ENCODE measurements at places on chromosomes 1 and 21.

GRCh38 chr1:159005161-159005560 lies 4.5 kb upstream of the IFI16 start:
- DNase-seq: no peak

DNA sequence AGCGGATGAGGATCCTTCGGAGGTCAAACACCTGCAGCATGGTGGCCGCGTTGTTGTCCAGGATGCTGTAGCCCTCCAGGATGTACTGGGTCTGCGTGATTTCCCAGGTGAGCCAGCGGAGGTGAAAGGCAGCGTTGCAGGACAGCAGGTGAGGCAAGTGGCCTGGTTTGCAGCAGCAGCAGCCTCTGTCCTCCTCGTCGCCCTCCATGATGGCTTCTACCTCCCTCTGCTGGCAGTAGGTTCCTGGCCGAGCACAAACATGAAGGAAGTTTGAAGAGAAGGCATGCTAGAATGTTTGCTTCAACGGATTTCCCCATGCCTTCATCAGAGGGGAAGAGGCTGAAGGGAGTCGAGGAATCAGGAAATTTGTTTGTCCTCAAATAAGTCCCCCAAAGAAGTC lies 74.7 kb downstream of the NTPCR start:
- no peak for DNase-seq

DNA sequence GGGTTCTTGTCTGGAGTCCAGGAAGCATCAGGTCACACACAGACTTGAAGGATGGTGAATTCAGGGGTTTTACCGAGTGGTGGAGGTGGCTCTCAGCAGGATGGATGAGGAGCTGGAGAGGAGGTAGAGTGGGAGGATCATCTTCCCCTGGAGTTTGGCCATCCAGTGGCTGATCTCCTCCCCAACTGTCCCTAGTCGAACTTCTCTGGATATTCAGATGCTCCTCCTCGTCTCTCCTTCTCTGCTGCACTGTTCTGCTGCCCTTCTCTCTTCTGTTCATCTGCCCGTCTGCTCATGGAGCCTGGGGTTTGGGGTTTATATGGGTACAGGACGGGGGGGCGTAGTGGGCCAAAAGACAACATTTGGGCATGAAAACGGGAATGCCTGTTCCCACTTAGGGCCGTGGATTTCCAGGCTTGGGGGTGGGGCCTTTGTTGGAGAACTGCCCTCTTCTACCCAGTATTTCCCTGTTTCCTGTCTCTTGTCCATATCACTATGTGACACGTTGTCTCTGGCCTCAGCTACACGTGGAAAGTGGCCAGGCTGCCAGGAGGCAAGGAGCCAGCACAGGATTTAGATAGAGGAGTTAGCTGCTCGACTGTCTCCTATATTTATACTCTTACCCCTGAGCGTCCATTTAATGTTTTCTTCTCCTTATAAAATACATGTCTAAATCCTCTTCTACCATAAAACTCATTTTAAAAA lies 76.7 kb downstream of the SIPA1L2 start:
- DNase-seq: no peak

- DNase-seq: no peak
Measured at GRCh38 chr21:32538147-32538792, 47.1 kb downstream of the TCP10L start.

DNA sequence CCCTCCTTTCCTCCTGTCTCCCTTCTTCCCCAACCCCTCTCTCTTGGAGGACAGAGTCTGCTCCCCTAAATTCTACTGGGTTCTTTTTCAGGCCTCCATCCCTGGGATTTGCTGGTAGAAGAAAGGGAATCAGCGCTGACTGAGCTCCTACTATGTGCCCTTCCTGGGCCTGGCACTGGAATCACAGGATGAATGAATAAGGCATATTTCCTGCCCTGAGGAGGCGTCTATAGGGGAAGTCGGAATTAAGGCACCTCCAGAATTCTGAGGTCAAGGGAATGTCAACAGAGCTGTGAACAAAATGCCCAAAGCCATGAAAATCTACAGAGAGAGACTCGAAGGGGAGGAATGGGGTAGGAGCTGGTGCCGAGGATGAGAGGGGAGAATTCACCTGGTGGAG lies 17.4 kb upstream of the BTG2 start:
- DNase-seq: no peak

DNA sequence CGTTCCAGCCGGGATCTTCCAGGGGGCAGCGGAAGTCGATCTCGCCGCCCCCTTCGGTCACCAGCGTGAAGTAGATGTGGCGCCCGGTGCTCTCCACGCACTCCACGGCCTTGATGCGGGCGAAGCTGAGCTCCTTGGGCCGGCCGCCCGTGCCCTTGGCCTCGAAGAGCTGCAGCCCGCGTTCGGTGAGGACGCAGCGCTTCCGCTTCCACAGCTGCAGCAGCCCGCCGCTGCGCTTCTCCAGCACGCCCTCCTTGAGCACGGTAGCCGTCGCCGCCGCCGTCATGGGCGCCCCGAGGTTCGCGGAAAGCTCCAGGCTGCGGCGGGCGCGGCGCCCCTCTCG lies 516 bp downstream of the PHLDA3 start:
- DNase-seq: no peak

Data from spleen (tissue), 13 donors.